Foreskin keratinocyte (primary cell): ENCODE measurements at places on chromosomes 4 and X. TPM values are rescaled to one million over a fixed set of nuclear protein-coding genes. Genes with fewer than 3 reads are reported as not detected.

OCRL gene
- 7.9 and 9.6 TPM in 2 replicates for polyA plus RNA-seq

MAP7D2 gene
- polyA plus RNA-seq = 1.9 and 2.1 TPM in 2 replicates

APBB2 gene
- 11.3 and 12.1 TPM in 2 replicates for polyA plus RNA-seq

PPP4R3C gene
- not detected in 2 replicates for polyA plus RNA-seq

GRCh38 chr4:155950461-155950860, 3.2 kb downstream of the CTSO start:
- no peak for DNase-seq

DNA sequence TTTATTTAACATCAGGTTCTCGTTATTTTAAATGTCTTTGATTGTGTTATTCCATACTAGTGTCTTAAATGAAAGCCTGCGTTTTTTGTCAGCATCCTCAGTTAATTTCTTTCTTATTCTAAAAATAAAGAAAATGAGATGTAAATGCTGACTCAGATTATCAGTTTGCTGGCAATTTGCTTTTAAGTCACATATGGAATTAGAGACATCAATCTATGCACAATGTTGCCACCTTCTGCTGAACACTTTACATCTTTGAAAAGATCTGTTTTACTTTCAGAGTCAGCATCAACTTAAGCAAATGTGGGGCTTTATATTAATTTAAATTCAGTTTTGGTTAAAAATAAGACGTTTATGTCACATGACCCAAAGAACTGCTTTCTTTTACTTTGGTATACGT, 99.2 kb downstream of the ADGRL3 start:
- DNase-seq = no peak

GRCh38 chr4:173275150-173275549, 59.0 kb downstream of the HMGB2 start:
- DNase-seq = no peak

- no peak for DNase-seq
These were observed 91.8 kb downstream of the RAP1GDS1 start for GRCh38 chr4:98352940-98353339.

DNA sequence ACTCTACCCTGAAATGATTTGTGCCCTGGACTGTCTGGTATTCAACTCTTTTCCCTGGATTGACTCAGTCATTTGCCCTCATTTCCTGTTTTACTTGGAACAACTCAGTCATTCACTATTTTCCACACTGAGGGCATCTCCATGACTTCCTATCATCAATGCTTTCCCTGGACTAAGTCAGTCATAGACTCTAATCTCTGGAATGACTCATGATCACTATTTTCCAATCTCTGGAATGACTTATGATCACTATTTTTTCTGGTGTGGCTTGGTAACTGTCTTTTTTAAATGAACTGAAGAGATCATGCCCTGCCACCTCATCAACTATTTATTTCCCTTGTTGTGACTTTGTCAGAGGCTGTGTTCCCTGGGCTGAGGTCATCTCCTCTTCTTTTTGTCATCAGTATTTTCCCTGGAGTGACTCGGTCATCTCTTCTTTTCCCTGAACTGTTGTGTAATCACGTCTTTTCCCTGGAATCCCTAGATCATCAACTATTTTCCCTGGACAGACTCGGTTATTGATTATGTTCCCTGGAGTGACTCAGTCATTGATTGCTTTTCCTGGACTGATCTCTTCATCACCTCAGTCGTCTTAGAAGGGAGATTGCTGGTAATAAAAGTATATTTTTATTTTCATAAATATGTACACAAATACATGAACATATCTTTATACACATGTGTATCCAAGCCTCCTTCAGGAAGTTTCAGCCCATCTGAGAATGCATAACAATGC, 327.1 kb upstream of the VCX start:
- peak; percentile 30 for DNase-seq

- DNase-seq = no peak
These were observed 113.6 kb downstream of the ZNF518B start for GRCh38 chr4:10343656-10344055.

GRCh38 chr4:159284733-159285132, 181.9 kb downstream of the RAPGEF2 start:
- no peak for DNase-seq
